ENCODE measurements at places on chromosomes 5 and 9.

DNA sequence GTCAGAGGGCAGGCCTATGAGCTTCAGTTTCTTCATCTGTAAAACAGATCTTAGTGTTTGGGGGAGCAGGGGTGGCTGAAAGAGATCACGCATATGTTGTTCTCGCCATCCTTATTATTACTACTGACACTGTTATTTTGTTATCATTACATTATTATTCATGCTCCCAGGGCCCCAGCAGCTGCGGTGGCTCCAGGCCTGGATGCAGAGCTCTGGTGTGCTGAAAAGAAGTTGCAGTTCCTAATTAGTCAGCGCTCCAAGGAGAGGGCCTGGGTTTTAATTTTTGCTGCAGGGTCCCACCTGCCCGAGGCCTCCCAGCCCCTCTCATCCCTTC lies 19.5 kb downstream of the CXXC5 start:
- no peak for DNase-seq

- no peak for DNase-seq
These were observed 3.7 kb downstream of the ARRDC3 start for GRCh38 chr5:91379246-91379913.

DNA sequence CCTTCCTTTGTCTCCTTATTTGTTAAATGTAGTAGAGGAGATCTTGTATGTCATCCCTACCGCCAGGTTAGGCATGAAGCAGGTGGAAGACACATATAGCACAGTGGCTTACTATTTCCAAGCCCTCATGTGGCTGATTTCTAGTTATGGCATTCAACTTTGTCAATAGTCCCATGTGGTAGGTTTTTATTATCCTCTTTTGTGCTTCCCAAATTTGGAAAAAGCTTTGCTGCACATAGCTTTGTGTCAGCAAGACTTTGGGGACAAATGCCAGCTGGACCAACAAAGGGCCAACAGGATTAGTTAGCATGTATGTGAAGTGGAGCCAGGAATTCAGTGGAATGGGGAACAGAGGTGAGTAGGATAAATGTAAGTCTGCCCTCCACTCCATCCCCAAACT lies 276.3 kb downstream of the PSAT1 start:
- no peak for DNase-seq

GRCh38 chr9:122122468-122122867 lies 29.4 kb upstream of the TTLL11 start:
- no peak for DNase-seq

DNA sequence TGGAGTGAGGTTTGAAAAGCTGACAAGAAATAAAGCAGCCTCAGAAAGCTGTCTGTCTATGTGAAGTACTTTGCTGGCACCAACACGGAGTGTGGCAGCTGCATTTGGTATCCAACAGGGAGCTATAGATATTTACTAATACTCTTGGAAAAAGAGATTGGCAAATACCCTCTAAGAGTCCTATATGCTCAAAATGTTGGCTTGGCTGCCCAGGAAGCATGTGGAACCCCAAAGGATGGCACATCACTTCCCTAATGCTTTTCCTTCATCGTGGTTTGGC lies 398.3 kb downstream of the TLE4 start:
- no peak for DNase-seq

- DNase-seq, result no peak
These were observed 24.4 kb downstream of the WHRN start for GRCh38 chr9:114480746-114481435.

All from activated T-cell treated with anti-CD3 and anti-CD28 coated beads, Interleukin-2, amount 50 U/mL, for 1 hour (primary cell).